ENCODE measurements at places on chromosomes 5 and 9. TPM values are rescaled to one million over a fixed set of nuclear protein-coding genes. Genes with fewer than 3 reads are reported as not detected.

- peak; percentile 48 for DNase-seq
These were observed 433.4 kb upstream of the BRINP1 start for GRCh38 chr9:119802621-119803020.

GRCh38 chr5:76548525-76549229 is 74.5 kb downstream of the F2RL2 start:
- DNase-seq = no peak

DNA sequence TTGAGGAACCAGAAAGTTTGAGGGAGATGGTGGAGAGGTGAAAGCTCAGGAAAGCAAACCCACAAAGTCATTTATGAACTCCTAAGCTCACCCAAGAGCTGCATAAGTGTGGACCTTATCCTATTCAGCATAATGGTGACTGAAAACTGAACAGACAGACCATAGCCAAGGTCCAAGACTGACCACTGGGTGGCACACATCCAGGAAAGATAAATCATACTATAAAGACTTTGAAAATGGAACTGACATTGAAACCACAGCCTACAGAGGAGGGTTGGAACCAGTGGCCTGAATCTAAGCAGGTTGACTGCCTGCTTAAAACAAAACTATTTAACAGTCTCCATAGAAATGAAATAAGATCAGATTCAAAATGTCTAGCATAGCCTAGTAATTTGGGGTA is 121.0 kb upstream of the RGS7BP start:
- peak; percentile 60 for DNase-seq

GRCh38 chr5:177435847-177436536 is 9.5 kb downstream of the GRK6 start:
- DNase-seq = no peak

SOX30 gene
- 0.48 TPM for total RNA-seq

- no peak for DNase-seq
These were observed 180.8 kb downstream of the RASEF start for GRCh38 chr9:82882138-82882537.

DNA sequence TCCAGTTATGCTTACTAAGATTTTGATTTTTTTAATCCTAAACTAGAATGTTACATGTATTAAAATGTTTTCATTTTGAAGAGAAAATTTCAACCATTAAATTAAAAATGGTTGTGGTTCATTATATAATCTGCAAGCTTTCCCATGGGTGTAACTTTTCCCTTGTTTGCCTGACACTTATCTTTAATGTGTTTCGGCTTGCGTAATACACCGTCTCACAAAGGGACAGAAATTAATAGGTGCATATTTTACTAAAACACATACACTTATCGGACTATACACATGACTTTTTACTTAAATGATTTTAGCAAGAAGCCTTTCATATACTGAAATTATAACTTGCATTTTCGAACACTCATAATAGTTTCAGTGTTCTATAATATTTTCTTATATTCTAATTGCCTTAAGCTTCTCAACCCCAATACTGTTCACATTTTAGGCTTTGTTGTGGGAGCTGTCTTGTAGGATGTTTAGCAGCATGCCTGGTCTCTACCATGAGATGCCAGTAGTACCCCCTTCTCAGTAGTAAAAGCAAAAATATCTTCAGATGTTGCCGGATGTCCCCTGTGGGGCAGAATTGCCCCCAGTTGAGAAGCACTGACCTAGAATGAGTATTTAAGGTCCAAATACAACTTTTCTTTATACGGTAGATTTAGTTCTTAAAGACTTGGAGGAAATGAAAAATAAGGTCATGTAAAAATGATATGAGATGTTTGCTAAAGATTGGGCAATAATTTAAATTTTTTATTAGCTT is 28.6 kb downstream of the UGCG start:
- DNase-seq = no peak

TMC1 gene
- total RNA-seq = 0.09 TPM

GRCh38 chr5:161442471-161442870 is 104.1 kb downstream of the GABRB2 start:
- DNase-seq = no peak

GRCh38 chr9:7841831-7842230 is 42.3 kb upstream of the DMAC1 start:
- no peak for DNase-seq

- no peak for DNase-seq
These were observed 26.9 kb downstream of the INVS start for GRCh38 chr9:100125910-100126309.

DMRTA1 gene
- total RNA-seq = 6.3 TPM

GRCh38 chr5:91162534-91163381 is 220.4 kb downstream of the ARRDC3 start:
- DNase-seq = no peak

PCSK1 gene
- total RNA-seq = not detected

DNA sequence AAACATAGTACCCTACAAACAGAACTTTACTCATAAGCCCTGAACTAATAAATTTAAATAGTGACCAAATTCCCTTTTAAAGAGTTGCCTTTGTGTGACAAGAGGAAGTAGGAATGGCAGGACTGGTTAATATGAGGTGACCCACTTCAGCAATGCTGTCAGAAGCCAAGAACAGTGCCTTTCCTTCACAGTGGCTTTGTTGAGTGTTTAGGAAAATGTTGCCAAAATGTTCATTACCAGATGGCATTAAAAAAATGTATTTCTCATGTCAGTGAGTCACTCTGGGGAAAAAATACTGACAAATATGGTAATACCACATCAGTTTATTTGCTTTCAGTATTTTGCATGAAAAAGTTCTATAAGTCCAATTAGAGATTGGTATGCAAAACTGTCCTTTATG is 103.3 kb downstream of the DIRAS2 start:
- no peak for DNase-seq

ERBIN gene
- total RNA-seq = 43.6 TPM

HSPB3 gene
- total RNA-seq = not detected

DNA sequence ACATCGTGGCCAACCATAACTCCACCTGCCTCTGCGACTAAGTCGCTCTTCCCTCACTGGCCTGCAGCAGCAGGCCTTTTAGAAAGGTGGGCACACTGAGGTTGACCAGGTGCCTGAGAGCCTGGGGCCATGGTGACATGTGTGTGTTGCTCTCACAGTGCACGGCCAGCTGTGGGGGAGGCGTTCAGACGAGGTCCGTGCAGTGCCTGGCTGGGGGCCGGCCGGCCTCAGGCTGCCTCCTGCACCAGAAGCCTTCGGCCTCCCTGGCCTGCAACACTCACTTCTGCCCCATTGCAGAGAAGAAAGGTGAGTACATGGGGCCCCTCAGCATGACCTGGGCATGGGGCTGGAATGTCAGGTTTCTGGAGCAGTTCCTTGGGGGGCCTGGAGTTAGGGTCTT is 104.5 kb upstream of the ICE1 start:
- DNase-seq = peak; percentile 41

ELP1 gene
- total RNA-seq = 37.7 TPM

NMRK1 gene
- total RNA-seq = 29.0 TPM

GRCh38 chr5:155978850-155979249 is 348.1 kb upstream of the SGCD start:
- DNase-seq = no peak

- no peak for DNase-seq
These were observed 261.8 kb downstream of the NR3C1 start for GRCh38 chr5:143141652-143142051.

FAM221B gene
- not detected for total RNA-seq

GRCh38 chr5:12661617-12662370 is 757.5 kb upstream of the CTNND2 start:
- DNase-seq = peak; percentile 79

PCDHA9 gene
- total RNA-seq = 2.6 TPM

- DNase-seq = no peak
These were observed 19.9 kb upstream of the KCNMB1 start for GRCh38 chr5:170408877-170409660.

DNA sequence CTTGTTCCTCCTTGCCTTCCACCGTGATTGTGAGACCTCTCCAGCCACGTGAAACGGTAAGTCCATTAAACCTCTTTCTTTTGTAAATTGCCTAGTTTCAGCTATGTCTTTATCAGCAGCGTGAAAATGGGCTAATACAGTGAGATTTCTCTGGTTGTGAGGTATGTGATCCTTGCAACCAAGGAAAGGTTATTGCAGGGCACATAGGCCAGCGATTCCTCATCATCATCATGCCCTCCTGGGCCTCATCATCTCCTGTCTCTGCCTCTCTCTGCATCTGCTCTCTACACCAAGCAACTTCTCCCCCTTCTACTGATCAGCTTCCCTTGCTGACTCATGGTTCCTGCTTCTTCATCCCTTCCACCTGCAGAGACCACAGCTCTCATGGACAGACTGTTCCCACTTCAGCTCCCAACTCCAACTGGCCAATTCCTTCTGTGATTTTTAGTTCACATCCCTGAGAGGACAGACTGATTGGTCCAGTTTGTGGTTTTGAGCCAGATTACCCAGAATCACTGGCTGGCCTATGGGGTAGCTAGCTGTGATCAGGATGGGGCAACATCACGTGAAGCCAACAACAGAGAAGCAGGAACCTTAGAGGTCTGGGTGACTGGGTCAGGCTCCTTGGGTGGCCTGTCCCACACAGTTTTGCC is 53.1 kb downstream of the LIX1 start:
- no peak for DNase-seq

DNA sequence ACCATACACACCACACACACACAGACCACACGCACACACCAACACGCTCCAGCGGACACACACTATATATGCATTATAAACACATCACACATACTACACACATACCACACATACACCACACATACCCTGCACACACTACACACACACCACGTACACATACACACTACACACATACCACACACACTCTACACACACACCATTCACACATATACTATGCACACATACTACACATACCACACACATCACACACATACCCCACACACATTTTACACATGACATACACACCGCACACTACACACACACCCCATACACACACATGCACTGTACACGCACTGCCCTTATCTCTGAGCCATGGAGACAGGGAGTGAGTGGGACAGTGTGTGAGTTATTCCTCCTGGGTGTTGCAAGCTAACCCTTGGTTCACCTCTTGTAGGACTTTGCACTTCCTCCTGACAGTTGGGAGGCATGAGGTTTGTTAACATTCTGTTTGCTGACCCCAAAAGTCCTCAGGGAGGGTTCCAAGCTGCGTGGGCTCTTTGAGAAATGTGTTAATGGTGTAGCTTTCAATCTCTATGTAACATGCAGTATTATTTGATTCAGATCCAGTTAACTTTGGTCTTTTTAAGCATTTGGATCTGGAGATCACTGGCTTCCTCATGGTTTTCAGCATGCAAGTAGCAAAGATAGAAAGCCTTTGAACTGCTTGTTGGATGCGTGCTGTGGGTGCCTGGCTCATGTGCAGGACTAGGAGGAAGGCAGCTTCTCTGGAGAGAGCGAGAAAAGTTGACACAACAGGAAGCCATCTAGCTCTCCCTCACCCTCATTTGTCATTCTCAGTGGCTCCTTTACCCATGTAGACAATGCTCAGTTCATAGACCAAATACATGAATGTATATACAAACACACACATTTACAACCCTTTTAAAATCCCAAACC is 13.7 kb downstream of the IL31RA start:
- no peak for DNase-seq

- DNase-seq = peak; percentile 76
These were observed 142.0 kb downstream of the HSPA4 start for GRCh38 chr5:133193794-133194193.

DNA sequence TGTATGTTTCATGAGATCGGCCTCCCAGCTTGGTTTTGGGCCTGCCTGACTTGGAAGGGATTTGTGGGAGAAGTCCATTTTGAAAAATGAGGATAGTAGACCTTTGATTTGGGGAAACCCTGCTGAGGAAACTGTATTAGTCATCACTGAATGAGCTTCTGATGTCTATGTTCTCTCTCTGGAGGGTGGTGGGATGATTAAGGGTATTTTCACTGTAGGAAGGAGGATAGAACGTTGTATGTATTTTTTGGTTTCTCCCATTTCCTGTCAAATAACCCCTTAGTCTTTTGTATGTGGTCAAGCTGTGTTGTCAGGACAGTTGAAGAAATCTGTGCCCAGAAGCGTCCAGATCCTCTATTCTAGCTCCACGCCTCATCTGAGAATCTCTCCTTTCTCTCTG is 151.9 kb downstream of the INSYN2B start:
- no peak for DNase-seq

DNA sequence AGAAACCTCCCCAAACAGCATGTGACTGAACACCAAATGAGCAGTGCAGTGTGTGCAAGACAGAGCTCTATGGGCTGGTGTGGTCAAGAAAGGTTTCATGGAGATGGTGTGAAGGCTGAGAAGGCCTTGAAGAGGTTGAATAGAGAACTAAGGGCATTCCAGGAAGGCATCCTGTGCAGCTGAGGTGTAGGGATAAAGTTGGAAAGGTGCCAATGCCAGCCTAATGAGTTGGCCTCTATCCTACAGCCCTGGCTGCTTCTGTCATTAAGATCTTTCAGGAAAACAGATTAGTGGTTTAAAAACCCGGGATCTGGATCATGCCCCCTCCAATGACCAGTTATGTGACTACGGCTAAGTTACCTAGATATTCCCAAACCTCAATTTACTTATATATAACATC is 4.0 kb downstream of the HDAC3 start:
- DNase-seq = no peak

DNA sequence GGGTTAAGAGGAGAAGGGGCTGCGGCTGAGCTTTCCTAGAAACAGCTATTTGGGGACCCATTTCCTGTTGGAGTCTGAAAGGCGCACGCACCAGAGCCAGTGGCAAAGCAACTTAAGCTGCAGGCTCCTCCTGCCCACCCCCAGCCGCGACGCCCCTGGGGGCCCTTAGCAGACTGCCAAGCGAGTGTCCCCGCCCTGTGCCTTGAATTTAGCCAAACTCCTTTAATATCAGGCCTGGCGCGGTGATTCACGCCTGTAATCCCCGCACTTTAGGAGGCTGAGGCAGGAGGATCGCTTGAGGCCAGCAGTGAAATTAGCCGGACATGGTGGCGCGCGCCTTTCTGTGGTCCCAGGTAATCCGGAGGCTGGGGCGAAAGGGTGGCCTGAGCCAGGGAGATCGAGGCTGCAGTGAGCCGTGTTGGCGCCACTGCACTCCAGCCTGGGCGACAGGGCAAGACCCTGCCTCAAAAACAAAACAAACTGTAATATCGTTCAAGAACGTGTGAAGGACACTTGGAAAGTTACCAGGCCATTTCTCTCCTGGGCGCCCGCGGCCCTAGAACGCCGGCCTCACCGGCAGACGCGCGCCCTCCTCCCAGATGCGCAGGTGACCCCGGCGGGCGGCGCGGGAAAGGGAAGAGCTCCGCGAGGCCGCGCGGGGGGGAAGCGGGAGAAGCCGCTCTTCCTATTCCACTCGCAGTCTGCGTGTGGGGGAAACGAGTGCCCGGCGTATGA is 1.0 kb upstream of the F2R start:
- peak; percentile 75 for DNase-seq

GRCh38 chr5:54528633-54529209 is 11.2 kb downstream of the SNX18 start:
- no peak for DNase-seq

DNA sequence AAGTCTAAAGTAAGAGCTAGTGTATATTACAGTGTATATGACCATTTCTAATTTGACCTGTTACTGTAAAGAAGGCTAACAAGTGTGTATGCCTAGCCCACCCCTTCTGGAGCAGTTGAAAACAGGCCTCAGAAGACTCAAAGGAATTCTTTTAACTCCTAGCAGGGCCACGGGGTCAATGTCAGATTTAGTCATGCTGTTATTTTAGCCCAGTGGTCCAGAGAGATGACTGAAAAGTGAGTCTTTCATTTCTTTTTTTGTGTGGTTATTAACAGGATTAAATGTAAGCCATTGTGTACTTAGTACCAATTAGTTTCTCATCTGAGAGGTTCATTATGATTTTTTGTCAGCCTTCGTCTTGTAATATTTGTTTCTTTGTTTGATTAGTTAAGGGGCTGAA is 24.4 kb downstream of the ZCCHC7 start:
- no peak for DNase-seq

SLC4A9 gene
- 1.1 TPM for total RNA-seq

MED7 gene
- 19.1 TPM for total RNA-seq

OR1N1 gene
- not detected for total RNA-seq
